ENCODE measurements at places on chromosomes 6 and 20.

- DNase-seq = no peak
These were observed 34.7 kb downstream of the BMP2 start for GRCh38 chr20:6802227-6802626.

DNA sequence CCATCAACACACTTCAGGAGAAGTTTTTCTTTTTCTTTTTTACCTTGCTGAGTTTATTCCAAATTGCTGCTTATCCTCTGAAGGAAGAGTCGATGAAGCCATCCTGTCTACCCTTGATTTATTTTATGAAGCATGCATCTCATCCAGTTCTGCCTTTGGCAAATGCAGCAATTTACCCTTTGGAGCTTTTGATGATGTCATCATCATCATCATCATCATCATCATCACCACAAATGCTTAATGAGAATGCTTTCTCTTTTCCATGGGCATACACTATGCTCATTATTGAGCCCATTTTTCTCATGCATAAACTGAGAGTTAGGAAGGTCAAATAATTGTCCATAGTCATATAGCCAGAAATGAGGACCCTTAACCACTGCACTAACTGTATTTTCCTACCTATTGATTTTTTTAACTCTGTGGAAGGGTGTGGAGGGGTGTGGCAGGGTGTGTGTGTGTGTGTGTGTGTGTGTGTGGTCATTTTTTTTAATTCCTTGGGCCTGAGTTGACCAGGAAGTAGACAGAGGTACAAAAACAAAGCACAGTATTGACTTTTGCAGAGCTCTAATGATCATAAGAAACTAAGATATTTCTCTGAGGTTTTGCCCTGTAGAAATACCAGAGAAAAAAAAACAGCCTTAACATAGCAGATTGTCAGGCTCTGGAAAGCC is 82.8 kb downstream of the COL9A1 start:
- DNase-seq = no peak

- no peak for DNase-seq
These were observed 1285.8 kb upstream of the CITED2 start for GRCh38 chr6:140660295-140660694.

GRCh38 chr6:139288496-139289040 is 3.2 kb downstream of the TXLNB start:
- DNase-seq = no peak

DNA sequence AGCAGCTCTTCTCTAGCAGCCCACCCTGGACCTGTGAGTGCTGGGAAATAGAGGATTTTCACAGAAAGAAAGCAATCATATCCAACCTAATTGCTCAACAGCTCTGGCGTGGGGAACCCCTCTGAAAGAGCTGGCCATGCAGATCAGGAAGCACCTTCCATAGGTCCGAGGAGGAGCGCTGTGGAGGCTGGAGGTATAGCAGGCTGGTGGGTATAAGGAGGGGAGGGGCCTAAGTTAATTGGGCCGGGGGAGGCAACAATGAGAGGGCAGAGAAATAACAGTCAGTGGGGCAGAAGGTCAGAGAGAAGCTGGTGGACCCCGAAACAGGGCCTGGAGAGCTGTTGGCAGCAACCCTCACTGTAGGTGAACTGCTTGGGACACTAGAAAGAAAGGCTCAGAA is 40.8 kb downstream of the SNRNP48 start:
- DNase-seq = no peak

DNA sequence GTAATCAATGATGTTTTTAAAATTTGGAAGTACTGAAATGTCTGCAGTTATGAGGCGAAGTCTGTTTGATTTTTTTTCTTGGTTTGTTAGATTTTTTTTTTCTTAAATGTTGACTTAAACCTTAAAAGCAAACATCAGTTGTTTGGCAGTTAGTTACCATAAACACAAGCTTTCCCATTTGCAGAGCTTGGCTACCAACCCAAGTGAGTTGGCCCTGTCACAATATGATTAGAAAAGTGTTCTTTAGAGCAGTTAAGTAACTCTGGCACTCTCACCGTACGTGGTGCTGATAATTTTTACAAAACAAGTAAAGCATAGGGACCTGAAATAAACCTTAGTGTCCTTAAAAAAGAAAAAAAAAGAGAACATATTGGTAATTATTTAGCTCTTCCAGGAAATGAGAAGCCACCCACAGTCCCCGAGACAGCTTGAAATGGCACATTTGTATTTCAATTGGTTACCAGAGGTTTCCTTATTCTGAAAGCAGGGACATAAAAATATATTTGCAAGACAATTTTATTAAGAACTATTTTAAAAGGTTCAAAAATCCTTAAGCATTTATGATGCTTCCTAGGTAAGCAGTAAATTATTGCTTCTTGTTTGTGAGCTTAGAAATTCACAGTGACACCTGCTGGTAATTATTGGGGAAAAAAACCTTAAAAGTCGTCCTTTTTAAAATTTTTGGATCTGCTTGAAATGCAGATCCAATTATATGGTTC is 3.9 kb downstream of the HEY2 start:
- DNase-seq = peak; percentile 40

GRCh38 chr6:114092943-114093342 is 122.0 kb upstream of the HDAC2 start:
- DNase-seq = no peak
